MV-4-11 (cell line): ENCODE measurements at places on chromosomes 5 and 9.

DNA sequence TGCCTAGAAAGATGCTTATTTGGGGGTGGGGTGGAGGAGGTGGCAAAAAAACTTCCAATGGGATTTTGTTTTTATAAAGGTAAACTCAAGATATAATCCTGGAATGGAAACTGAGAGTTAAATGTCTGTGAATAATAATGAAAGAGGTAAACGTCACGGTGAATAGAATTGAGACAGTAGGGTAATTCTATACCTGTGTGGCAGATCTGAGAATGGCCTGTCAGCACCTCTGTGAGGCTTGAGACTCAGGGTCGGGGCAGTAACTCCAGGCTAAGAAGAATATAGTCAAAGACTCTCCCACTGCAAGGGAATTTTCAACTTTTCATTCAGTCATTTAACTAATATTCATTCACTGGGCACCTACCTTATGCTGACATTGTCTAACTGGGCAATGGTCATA lies 581.2 kb upstream of the ZNF608 start:
- DNase-seq = no peak

- DNase-seq = no peak
Measured at GRCh38 chr5:109300367-109300766, 109.4 kb downstream of the PJA2 start.

DNA sequence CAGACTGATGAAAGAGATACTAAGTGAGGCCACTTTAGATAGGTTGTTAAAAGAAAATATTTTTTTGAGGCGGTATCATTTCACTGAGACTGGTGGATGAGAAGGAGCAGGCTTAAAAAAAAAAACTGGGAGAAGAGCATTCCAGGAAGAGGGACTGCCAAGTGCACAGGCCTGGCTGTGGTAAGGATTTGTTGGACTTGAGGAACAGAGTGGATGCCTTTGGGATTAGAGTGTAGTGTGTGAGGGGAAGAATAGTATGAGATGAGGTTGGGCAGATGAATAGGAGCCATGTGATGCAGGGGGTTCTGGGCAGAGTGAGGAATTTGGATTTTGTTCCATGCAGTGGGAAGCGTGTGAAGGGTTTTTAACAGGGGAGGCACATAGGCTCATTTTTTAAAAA lies 57.9 kb downstream of the PBX3 start:
- DNase-seq = no peak

DNA sequence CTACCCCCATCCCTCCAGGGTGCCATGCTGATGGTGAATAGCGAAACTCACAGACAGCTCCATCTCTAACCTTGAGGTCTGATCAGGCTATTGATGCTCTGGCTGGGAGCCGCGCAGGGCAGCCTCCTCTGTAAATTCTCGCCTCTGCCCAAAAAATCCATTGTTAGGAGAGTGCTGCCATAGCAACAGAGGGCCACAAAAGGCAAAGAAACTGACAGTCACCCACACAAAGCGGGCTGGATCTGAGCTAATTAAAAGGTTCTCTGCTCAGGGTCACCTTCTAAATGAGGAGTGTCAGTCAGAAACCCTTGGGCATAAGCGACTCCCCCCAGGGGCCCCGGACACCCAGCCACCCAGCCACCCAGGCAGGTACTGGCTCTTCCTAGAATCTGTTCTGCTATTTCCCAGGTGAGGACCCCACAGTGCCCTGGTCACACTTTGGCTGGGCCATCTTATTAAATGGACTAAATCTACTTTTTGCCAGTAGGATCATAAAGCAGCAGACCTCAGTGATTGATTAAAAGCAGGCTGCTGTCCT lies 126.7 kb downstream of the MED10 start:
- DNase-seq = no peak

DNA sequence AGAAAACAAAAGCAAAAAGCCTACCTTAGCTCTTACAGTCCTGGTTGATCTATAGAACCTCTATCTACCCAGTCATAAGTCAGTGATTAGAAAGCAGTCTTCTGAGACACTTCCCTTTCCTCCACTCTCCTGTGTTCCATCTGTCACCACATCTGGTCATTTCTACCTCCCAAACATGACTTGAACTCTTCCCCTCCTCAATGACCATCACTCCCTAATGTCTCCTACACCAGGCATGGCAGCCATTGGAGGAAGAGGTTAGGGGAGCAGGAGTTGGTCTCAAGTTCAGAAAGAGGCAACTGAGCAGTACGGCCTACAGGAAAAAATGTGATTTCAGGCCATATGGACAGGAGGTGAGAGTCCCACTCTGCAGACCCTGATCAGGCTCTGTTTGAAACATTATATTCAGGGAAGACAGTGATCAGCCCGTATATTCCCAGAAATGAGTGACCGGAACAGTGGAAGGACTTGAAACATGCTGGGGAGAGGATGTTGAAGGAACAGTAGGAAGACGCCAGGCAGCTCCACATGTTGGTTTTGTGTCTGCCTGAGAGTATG lies 12.0 kb downstream of the ABLIM3 start:
- no peak for DNase-seq
